ENCODE measurements at places on chromosomes 11 and 22.

GRCh38 chr11:76369406-76369805 is 11.5 kb downstream of the THAP12 start:
- DNase-seq, result no peak

DNA sequence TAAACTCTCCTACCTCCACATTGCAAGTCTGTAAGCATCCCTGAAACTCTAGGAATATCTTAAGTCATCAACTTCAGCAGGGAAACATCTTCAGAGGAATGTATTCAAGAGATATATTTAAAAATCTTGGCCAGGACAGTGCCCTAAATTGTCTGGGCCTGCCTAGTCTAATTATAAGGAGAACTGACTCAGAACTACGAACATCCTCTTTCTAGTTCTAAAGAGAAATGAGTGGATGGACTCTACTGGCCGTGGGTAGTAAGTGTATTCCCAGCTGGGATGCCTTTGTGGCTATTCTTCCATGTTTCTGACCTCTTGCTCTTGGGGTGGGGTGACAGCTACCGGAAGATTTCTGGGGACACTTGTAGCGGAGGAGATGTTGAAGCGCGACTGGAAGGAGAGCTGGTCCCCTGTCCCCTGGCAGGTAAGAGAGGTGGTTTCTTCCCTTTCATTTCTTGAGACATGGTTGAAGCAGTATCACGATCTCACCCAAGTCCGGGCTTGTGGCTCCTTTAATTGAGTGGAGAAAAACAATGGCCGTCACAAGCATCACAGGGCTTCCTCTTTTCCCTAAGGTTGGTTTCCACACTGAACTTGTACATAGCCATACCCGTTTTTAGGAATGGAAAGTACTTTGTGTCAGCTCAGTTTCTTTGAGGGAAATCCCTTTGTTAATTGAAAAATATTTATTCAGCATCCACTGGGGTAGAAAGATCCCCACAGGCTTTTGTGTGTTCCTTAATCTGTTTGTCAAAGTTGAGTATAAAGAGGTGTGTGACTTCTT is 97.7 kb upstream of the SORL1-AS1 start:
- no peak for DNase-seq

DNA sequence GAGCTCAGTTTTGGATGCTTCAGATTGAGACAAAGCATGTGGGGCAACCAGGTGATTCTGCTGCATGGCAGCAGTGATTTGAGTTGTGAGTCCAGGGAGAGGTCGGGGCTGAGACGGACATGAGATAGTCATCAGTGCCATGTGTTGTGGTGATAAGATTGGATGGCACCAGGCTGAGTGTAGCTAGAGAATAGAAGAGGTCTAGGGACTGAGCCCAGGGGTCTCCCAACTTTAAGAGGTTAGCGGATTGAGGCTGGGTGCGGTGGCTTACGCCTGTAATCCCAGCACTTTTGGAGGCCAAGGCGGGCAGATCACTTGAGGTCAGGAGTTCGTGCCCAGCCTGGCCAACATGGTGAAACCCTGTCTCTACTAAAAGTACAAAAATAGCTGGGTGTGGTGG is 6.3 kb upstream of the CTSD start:
- DNase-seq, result no peak

GRCh38 chr11:67400942-67401494 is 640 bp downstream of the PPP1CA start:
- DNase-seq, result peak; percentile 51

DNA sequence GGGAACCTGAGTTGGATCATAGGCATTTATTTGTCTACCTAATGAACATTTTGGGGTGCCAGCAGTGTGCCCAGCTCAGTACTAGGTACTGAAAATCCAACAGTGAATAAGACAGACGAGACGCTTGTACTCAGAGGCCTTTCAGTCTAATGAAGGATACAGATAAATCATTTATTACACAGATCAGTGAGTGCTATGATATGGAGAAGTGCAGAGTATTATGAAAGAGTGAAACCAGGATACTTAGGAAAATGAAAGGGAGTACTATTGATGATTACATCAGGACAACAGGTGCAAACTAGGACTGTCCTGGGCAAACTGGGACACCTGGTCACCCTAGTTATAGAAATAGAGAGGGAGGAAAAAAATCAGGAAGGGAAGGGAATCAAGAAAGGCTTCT is 207.5 kb upstream of the NCAM1 start:
- no peak for DNase-seq

DNA sequence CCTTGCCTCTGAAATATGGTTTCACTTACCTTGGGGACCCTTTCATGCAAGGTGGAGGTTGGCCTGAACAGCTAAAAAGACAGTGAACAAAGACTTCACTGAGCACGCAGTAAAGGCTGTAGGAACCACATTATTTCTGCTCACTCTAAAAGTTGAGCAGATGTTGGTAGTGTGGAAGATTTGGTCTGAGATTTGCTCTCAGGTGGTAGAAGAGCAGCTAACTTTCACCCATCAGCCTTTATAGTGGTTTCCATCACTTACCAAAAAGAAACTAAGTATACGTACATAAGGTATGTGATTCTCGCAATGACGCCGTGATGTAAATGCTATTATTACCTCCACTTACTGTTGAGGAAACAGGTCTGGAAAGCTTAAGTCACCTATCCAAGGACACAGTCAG is 47.3 kb downstream of the PRR5L start:
- DNase-seq, result no peak

DNA sequence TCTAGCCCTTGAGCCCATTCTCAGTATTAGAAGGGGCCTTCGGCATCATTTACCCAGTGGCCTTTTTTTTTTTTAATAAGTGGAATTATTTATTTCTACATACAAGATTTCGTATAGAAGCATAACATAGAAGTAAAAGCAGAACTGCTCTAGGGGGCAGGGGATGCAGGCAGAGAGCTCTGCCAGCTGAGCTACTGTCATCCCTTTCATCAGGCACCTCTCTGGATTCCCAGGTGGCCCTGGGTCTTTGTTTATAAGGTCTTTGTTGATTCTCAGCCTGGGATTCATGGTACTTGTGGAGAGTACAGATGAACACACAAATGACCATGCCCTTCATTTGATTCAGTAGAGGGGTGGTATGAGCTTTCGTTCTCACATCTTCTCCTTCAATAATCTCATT is 66.4 kb downstream of the GAB2 start:
- DNase-seq, result no peak

DNA sequence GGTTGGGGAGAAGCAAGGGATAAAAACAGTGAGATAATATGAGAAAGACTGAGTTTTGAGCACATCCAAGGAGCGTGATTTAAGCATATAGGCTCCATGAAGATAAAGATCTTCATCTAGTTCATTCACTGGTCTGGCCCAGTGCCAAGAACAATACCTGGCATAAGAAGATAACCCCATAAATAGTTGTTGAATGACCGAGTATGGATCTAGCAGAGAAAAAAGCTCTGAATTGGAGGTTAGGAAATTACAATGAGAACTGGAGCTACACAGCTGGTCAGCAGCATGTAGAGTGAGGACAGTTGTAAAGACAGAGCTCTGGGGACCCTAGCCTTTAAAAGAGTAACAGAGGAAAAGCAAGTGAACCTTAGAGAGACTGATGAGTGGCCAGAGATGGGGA is 33.0 kb upstream of the PAK1 start:
- DNase-seq, result no peak

GRCh38 chr22:20268279-20269012 is at the start of gene RTN4R:
TSS of gene RTN4R (minus strand) at chr22:20268318. CDS start at chr22:20268092, 226 bp downstream.
- peak; percentile 88 for DNase-seq

GRCh38 chr22:39448205-39449054 is 8.4 kb upstream of the MGAT3 start:
- DNase-seq, result no peak

GRCh38 chr11:65640483-65641296 is 2.8 kb downstream of the SIPA1 start:
- DNase-seq, result peak; percentile 61

GRCh38 chr11:34417202-34417601 is 21.5 kb upstream of the CAT start:
- DNase-seq, result no peak

DNA sequence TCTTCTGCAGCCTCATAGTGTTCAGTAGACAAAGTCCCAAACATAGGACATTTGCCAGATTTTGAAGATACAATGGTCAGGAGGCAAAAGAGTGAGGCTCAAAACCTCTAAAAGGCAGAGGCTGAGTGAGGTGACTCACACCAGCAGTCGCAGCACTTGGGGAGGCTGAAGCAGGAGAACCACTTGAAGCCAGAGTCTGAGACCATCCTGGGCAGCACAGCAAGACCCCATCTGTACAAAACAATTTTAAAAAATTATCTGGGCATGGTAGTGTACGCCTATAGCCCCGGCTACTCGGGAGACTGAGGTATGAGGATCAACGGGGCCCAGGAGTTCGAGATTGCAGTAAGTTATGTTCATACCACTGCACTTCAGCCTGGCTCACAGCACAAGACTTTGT is 14.2 kb upstream of the ZFTA start:
- DNase-seq, result no peak

GRCh38 chr11:108535384-108535955 is 37.3 kb upstream of the POGLUT3 start:
- DNase-seq, result no peak

DNA sequence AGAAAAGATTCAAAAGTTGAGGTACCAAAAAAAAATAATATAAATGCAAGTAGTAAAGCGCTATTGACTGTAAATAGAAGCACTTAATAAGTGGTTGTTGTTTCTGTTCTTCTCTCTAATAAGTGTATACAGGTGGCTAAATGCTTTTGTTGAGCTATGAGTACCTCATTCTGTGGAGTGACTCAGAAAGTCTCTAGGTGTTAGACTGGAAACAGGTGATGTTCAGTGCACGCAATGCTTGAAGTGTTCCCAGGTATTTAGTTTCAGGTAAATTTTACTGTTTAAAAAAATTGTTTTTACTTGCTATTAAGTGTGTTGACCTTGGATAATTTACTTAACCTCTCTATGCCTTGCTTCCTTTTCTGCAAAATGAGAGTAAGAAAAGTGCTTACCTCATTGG is 24.2 kb downstream of the POU2AF3 start:
- no peak for DNase-seq

GRCh38 chr11:78806214-78807004 is 231.7 kb upstream of the NARS2 start:
- DNase-seq, result no peak

DNA sequence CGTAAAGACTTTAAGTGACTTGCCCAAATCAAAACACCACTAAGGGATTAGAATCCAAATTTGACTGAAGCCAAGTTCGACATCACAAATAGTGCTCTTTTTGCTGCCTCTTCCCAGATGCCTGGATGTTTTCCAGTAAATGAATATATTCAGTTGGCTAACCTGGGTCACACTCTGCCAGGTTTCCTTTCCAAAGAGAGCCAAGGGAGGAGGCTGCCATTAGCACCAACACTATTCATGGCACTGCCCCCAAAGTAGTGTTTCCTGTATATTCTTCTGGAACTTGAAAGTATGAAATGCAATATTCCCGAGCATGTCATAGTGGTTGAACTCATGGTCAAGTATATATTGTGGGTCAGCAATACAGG is 219.3 kb upstream of the UBASH3B start:
- DNase-seq, result no peak

DNA sequence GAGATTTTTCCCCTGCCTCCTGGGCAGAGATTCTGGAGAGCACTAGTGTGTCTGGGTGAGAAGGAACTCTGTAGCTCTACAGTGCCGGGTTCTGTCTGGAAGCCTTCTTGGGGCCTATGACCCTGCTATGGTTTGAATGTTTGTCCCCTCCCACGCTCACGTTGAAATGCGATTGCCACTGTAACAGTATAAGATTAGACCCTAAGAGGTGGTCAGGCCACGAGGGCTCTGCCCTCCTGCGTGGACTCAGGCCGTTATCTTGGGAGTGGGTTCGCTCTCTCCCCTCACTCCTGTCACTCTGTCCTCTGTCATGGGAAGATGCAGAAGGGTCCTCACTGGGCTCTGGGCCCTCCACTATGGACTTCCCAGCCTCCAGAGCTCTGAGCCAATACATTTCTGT is 3.5 kb downstream of the AP5B1 start:
- no peak for DNase-seq

DNA sequence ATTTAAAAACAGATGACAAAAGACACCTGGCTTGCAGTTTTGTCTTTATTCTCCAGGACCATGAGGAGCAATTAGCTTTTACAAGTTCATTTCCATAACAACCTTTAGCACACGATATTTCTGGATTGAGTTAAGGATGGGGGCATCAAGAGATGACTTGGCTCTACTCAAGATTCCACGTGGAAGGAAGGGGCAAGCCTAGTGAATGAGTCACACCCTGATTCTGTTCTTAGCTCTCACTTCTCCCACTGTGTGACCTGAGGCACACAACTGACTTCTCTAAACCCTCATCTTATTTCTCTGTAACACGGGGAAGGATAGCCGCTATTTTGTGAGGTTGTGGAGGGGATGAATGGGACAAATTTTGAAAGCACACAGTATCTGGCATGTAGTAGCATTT is 185.5 kb downstream of the KIRREL3 start:
- DNase-seq, result no peak

DNA sequence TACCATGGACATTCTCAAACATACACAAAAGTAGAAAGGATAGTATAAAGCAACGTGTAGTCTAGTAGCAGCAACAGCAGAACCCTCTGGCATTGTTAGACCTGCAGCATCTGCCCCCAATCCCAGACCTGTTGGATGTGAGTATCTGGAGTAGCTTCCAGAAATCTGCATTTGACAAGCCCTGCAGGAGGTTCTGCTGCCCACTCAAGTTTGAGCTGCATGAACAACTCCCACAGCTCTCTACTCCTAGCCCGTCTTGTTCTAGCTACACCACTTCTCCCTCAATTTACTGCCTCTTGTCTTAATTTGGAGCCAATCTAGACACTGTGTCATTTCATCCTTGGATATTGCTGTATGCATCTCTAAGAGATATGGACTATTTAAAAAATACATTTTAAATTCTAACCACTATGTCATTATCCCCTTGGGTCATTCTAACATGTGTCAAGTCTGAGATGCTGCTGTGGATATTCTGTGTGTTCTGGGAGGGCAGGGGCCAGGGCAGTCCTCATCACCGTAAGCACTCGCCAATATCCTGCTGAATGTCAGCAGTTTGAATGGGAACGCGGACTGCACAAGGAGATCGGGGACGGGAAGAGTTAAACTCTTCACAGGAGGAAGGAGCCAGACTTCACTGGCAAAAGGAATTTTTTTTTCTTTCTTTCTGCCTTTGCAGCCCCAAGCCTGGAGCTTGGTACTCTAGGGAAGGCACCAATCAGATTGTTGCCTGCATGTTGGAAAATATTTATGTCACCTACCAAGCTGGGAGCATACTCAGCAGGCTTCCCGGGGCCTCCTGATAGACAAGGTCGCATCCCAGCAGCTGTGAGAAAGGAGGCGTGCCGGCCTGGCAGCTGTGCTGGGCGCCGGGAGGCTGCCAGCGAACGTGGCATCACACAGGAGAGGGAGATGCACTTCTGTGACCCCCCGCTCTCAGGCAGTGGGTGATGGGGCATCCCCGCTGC is 429.0 kb downstream of the MIAT start:
- no peak for DNase-seq

GRCh38 chr11:126307706-126308105 is 3.8 kb downstream of the DCPS start:
- no peak for DNase-seq

- DNase-seq, result no peak
Measured at GRCh38 chr11:78921509-78921908, 346.8 kb upstream of the NARS2 start.

- no peak for DNase-seq
Measured at GRCh38 chr11:2092956-2093412, 46.2 kb downstream of the IGF2 start.
